Activated T-cell treated with anti-CD3 and anti-CD28 coated beads for 4 hours (primary cell): ENCODE measurements at places on chromosomes 16 and 17.

DNA sequence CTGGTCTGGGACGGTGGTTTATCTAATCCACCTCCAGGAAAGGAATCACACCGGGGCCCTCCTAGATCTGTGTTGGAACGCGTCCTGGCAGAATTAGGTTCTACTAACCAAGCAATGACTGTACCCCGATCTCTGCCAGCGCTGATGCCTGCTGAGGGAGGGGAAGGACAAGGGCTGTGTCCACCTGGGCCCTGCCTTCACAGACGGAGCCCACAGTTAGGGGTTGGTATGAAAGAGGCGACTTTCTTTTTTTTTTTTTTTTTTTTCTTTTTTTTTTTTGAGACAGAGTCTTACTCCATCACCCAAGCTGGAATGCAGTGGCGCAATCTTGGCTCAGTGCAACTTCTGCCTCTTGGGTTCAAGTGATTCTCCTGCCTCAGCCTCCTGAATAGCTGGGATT, 9.9 kb upstream of the KRT19 start:
- DNase-seq, result no peak

- peak; percentile 66 for DNase-seq
These were observed 20.0 kb downstream of the ST6GALNAC1 start for GRCh38 chr17:76623271-76624146.

DNA sequence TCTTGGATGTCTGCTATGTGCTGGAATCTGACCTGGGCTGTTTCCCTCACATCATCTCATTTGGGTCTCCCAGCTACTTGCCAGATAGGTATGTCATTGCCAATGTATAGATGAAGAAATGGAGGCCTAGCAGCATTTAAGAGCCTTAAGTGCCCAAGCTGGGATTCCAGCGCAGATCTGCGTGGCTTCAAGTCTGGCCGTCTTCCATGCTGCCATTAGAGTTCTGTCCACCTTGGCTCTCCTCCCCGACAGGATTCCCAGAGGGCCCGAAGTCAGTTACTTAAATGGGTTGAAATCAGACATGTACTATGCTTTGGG, 33.0 kb upstream of the CCR7 start:
- DNase-seq, result no peak

- DNase-seq, result no peak
These were observed 46.2 kb downstream of the GNAO1 start for GRCh38 chr16:56237451-56237930.

GRCh38 chr17:61401389-61402072, 1.9 kb downstream of the TBX2 start:
- DNase-seq, result no peak

DNA sequence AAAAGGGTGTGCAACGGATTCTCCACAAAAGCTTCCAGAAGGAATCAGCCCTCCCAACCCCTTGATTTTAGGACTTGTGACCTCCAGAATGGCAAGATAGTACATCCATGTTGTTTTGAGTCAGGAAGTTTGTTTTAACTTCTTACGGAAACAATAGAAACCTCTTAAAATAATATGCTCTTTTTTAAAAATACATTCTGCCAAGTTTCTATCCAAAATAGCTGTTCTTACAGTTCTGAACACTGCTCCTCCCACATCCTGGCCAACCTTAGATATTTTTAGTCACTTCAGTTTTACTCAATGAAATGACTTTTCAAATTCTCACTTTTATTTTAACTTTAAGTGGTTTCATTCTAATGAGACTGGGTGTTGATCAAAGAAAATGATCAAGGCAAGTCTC, 156.4 kb downstream of the ZNF18 start:
- DNase-seq, result no peak

DNA sequence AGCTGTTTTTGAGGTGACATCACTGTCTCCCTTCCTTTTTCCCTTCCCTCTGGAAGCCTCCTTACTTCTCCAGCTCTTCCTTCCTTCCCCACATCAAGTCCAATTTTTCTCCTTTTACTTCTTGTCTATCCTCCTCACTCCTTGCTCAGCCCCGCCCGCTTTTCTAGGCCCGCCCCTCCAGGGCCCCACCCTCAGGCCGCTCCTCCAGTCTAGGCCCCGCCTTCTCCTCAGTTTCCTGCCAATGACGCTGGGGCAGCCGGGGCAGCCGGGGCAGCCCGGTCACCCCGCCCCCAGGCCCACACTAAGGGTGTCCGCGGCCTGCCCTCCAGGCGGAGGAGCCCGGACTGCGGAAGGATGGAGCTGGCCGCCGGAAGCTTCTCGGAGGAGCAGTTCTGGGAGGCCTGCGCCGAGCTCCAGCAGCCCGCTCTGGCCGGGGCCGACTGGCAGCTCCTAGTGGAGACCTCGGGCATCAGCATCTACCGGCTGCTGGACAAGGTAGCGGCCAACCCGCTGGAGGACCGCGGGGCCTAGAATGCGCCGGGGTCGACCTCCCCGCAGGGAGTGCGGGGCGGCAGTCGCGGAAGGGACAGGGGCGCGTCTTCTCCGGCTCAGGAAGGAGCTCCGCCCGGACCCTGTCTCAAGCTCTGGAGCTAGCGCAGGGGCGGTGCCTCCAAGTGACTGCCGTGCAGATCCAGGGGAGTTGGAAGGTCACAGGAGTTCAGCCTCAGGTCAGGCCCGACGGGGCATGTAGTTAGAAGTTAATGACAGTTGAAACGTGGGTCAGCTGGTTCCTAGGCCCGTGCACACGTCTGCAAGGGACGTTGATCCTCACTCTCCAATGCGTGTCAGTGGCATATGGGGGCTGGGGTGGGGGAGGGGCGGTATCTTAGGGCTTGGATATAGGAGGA, at the start of gene PCTP:
TSS of gene PCTP (plus strand) at position 302 of the 908 bp plus-strand sequence. CDS start at position 355, 53 bp downstream.
- DNase-seq, result peak; percentile 76

DNA sequence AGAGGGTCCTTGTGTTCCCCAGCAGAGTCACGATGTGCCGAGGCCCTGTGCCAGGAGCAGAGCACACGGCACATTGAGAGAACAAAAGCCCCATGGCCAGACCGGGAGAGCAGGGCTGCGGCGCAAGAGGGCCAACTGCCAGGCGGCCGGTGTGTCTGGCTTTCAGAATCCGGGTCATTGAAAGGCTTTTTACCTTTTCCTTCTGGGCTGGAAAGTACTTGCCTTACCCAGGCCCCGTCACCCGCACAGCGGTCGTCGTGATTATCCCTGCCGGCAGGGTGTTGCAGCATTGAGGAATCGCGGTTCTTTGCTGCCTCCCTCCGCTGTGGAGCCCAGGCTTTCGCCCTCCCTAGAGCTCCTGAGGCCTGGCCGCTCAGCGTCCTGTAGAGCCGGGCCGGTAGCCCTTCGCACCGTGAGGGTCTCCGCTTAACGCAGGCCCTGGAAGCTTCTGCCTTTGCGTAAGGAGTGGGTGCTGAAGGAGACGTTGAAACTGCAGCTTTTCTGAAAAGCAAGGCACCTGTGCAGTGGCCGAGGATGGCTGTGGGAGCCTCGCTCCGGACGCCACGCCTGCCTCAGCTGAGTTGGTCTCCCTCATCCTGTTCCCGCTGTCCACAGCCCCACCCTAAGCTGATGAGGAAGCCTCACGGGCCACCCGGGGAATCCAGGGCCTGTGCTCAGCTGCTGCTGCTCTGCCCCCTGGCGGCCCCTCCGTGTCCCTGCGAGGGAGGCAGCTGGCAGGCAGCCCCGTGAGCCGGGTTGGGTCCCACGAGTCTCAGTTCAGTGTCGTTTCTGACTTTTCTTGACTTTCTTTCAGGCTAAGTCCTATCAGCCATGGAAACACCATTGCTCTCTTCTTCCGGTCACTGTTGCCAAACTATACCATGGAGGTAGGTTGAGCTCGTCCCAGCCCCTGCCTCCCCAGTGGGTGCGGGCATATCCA, 8.6 kb upstream of the MC1R start:
- DNase-seq, result peak; percentile 59
